DMS53 (cell line): ENCODE measurements at places on chromosomes 12 and 14.

GRCh38 chr12:2160043-2160442, 107.3 kb downstream of the CACNA1C start:
- DNase-seq = peak; percentile 68

GRCh38 chr14:54474232-54474793, 14.5 kb downstream of the GMFB start:
- no peak for DNase-seq

DNA sequence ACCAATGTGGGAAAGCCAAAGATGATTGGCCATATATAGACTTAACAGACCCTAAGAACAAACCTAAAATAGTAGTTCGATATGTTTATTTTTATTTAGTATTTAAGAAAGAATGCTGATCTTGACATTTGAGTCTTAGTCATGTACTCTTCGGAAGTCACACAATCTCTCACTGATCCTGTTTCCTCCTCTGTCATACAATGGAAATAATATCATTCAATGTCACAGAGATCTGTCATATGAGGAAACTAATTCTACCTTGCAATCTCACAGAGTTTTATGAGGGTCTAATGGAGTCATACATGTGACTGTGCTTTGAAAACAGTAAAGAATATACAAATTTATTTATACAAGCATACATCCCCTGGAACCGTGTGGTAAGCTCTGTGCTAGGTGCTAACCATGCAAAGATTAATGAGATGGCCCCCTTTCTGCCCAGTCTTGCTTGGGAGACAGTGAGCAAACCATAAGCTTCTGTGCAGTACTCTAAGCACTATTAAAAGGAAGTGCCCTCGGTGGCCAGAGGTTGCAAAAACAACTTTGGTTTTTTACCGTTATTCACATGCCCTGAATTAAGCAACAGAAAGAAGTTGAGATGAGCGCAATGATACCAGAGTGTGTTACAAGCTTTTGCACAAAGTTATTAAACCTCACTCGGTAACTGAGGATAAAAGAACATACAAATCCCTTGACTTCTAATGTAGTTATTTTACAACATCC, 1.7 kb upstream of the LIN7A start:
- peak; percentile 27 for DNase-seq

DNA sequence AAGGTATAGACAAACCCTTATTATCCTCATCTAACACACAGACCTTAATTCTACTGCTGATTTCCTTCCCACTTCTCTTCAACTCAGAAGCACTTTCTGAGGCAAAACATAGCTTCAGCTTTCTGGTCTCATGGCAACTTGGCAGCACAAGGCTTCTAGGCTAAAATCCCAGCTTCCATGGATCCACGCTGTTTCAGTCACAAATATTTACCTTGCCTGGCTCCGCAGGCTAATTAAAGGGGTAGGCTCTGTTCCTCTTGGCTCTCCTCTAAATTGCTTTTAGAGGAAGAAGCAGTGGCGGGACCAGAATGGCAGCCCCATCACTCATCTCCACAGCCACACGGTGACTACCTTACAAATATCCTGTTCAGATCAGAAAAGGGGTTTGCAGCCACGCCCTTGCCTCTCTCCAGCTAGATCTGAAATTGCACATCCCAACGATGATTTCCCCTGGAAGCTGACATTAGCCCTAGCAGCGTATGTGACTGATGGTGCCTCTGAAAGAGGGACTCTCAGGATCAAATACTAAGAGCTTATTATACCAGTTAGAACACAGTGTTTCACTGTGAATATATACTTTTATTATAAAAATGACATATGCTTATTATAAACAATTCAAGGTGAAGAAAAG, 221.5 kb upstream of the NUDT4 start:
- peak; percentile 40 for DNase-seq

DNA sequence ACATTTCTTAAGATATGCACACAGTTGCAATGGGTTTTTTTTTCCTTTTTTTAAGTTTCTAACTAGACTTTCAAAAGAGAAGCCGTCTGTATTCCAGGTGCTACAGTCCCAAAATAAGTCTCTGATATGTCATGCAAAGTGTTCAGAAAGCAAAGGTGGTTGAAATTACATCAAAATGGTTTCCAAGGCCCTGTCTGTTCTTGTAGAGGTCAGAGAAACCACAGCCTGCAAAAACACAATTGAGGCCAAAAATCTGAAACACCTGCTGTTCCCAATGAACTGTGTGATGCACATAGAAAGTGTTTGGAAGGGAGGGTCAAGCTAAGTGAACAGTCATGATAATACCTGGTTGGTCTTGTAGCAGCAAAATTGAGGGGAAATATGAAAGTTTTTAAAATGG, 91.0 kb downstream of the VRK1 start:
- no peak for DNase-seq

DNA sequence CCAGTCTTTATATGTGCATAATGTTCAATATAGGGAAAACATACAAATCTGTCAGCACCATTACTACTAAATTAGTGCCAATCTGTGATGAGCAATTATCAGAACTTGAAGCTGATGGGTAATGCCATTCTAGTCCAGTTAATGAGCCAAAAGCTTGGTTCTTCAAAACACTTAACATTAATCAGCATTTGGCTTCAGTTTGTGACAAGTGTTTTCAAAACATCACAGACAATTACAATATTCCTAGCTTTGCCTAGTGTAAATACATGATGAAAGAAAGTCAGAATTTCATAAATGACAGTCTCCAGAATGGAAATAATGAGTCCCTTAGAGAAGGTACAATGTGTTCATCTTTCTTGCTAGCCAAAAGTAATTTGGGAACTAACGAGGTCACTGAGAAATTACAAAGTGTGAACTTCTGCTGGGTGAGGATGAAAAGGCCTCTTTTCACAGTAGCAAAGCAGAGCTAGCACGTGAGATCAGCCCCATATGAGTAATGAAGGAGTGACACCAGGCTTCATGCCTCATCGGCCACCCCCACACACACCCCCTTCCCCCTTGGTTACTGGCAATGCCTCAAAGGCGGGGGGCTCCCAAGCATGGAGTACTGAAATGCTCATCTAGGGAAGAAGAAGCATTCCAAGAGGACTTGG, 180.6 kb upstream of the EEA1 start:
- no peak for DNase-seq

DNA sequence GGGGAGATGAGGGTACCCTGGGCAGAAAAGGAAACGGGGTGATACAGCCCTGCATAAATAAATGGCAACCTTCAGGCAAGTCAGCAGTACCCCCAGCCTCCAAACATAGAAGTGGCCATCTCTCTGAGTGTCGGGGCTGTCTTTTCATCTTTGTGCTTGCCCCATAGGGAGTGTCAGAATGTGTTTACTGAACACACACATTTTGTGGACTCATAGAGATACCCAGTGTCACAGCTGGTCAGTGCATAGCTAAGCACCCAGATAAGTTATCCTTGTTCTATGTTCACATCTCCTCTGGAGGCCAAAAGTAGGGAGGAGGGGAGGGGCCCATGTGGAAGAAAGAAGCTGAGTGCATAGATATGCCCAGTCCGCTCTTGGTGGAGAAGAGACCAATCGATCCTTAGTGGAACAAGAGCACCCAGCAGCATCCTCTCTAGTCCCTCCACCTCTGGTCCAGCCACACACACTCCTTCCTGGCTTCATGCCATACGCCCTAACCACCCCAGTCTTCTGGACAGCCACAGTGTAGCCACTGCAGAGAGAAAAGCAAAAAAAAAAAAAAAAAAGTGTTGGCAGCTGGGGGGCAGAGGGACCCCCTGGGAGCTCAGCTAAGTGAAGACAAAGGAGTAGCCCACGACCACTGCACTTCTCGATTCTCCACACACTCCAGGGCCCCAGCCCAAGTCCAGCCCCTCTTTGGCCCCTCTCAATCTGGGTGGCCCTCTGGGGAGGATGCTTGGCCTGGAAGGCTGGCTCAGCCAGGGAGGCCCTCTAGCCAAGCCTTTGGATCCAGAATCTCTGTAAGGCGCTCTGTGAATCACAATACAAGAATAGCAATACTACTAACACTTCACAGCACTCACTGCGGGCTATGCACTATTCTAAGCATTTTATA, 2.6 kb downstream of the ITGA7 start:
- no peak for DNase-seq

GRCh38 chr12:92661269-92661668, 41.5 kb upstream of the PLEKHG7 start:
- no peak for DNase-seq

DNA sequence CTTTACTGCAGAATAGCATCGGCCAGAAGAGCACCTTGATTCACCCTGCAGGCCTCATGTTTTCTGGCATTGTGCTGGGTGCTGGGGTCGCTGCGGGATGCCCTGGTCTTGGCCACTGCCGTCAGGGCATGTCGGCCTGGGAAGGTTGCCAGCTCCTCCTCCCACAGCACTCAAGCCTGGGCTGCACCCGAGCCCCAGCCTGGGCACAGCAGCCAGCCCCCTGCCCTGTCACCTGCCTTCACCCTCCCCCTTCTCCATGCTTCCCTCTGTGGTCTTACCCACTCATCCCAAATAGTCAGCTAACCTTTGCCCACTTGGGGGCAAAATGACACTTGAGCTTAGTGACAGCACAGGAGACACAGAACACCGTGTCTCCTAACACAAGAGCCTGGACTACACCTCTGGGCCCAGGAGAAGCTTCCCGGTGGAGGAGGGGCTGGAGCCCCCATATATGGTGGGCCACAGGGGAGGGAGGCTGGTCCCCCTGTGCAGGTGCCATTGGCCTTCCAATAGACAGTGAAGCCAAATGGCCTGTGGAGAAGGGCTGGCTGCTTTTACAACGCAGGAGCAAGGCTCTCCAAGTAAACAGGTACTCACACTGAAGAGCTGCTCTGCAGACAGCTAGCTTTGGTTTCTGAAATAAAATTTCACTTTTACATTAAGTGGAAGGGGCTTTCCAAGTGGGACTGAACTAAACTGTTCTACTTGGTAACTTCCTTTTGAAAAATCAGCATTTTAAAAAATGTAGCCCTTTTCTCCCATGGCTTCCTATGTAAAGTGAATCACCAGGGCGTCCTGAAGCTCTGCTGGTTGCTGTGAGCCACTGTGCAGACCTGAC, 51.2 kb upstream of the AMN start:
- DNase-seq = no peak

GRCh38 chr12:93390031-93390430, 12.3 kb downstream of the NUDT4 start:
- DNase-seq = peak; percentile 77
